Uterus (tissue), 4 donors: ENCODE measurements at places on chromosomes 11 and 22. TPM values are rescaled to one million over a fixed set of nuclear protein-coding genes. Genes with fewer than 3 reads are reported as not detected.
A peak's percentile ranks its signal among the peaks of the same experiment; 100 is the strongest.

GRCh38 chr11:66017321-66017720 is 5.5 kb downstream of the CST6 start:
- no peak for DNase-seq
- no peak overlapping the region for H3K4me3 ChIP-seq
- no peaks in the 10 kb centered on the region for H3K27me3 ChIP-seq
- no peaks in the 10 kb centered on the region for H3K4me1 ChIP-seq

DNA sequence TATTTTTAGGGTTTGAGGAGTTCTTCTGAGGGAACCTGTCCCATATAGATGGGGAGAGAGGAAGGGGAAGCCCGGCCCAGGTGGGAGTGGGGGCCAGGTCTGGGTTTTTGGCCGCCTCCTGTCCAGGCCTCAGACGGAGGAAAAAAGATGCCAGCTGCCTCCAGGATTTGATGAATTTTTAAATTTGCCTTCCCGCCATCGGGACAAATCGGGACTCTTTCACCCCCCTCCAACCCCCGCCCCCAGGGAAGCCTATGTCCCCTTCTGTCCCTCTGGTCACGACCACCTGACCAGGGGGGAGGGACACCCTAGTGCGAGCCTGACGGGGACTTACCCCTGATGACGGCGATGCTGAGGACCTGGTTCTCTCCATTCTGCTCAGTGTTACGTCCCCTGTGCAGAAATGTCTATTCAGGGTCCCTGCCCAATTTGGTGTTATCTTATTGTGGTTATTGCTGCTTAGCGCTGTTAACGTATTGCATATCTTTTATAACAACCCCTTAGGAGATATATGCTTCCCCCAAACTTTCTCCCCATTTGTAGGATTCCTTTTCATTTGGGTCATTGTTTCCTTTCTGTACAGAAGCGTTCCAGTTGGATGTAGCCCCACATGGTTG is 115.9 kb upstream of the GRK3 start:
- no peaks in the 10 kb centered on the region for H3K27me3 ChIP-seq
- peak overlapping the region; percentile 84 for H3K4me3 ChIP-seq
- H3K4me1 ChIP-seq, result no peaks in the 10 kb centered on the region
- H3K36me3 ChIP-seq, result no peaks in the 10 kb centered on the region
- H3K27ac ChIP-seq, result peak overlapping the region; percentile 83

DNA sequence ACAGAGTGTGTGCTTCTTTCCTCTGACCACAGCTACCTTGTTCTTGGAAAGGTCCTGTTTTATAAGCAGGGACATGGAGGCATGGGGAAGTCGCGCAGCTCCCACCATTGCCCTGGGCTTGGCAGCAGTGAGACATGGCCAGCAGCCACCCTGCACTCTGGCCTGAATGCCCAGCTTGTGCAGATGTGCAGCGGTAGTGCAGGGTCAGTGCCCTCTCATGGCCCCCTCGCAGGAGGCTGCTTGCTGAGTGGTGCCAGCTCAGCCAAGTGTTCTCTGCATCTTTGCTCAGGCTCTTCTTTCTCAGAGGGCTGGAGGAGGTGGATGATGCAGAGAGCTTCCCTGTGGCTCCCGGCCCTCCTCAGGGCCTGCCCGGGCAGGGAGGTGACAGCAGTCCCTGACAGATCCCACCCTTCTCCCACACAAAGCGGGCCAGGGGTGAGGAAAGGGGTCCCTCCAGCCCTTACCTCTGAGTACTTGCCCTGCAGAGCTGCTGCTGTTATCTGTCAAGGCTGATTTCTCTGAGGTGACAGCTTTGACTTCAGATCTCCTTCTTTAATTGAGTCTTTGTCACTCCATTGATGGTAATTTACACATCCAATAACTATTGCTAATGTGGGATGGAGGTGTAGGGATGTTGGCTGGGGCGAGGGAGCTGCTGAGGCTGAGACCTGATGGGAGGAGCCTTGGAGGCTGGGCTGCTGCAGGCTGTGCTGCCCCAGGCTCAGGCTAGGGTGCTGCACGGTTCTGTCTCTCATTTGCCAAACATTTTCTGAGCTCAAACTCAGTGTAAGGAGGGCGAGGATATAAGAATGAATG is 47.4 kb upstream of the B3GAT1 start:
- no peaks in the 10 kb centered on the region for H3K27me3 ChIP-seq
- H3K27ac ChIP-seq, result no peak overlapping the region
- no peak overlapping the region for H3K4me3 ChIP-seq
- H3K36me3 ChIP-seq, result no peaks in the 10 kb centered on the region
- DNase-seq, result no peak
- H3K4me1 ChIP-seq, result no peaks in the 10 kb centered on the region

KRTAP5-7 gene
- total RNA-seq, result not detected

XRCC6 gene
- total RNA-seq, result 89.1 TPM
